ENCODE measurements at places on chromosomes 6 and 20.

DNA sequence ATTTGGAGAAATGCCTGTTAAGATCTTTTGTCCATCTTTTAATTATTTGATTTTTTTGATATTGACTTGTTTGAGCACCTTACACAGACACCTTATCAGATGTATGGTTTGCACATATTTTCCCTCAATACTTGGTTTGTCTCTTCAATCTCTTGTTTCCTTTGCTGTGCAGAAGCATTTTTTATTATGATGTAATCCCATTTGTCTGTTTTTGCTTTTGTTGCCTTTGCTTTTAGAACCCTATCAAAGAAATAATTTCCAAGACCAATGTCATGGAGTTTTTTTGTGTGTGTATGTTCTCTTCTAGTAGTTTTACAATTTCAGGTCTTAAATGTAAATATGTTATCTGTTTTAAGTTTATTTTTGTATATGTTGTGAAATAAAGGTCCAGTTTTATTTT, 73.9 kb downstream of the HTR1B start:
- DNase-seq: no peak

DNA sequence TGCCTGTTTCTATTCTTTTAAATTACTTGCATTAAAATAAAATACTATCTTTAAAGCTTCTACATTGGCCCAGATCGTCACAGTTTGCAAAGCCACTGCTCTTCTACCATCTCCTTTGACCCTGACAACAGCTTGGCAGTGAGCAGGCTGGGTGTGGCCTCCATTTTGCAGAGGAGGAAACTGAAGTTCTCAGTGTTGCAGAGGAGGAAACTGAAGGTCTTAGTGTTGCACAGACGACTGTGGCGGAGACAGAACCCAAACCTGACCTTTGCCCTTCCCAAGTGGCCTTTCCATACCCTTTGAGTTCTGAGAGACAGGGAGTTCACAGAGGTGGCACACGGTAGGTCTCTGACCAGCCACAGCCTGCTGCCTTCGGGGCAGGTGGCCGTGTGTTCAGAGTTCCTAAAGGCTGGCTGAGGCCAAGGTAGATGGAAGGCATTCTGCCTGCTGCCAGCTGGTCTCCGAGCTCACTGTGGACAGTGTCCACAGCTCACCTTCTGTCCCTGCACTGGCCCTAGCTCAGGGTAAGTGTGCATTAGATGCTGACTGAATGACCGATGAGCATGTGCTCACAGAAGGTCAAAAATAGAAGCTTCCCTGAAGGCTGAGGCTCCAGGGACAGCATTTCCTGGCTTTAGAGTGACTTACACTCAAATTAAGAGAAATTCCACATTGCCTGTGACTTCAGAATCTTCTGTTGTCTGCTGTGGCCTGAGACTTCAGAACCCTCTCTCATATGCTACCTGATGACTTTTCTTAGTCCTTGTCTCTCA, 113.5 kb upstream of the SLC24A3 start:
- no peak for DNase-seq

- no peak for DNase-seq
These were observed at the start of gene PACSIN1 for GRCh38 chr6:34465531-34466241. Gene PACSIN1 (plus strand): TSS chr6:34466076. CDS start chr6:34526306, 60,230 bp downstream.

DNA sequence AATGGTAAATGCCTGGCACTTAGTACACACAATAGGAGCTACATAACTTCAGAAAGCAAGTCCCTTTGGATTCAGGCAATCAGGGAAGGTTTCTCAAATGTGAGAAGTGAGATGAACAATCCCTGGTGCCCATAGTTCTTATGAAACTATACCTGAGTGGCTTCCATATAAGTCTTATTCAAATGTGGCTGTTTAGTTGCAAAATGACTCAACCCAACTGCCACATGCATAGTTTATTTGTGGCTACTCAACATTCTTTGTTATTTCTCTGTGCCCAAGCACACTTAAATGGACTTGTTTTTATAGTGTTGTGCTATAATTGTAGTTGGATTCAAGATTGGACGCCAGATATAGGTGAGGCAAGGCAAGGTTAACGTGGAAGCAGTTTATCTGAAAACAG, 93.7 kb upstream of the ATXN1 start:
- DNase-seq: no peak

GRCh38 chr6:44540881-44541280, 153.4 kb downstream of the CDC5L start:
- DNase-seq: no peak
